Uterus (tissue), 4 donors: ENCODE measurements at places on chromosomes 12 and 14. TPM values are rescaled to one million over a fixed set of nuclear protein-coding genes. Genes with fewer than 3 reads are reported as not detected.

DNA sequence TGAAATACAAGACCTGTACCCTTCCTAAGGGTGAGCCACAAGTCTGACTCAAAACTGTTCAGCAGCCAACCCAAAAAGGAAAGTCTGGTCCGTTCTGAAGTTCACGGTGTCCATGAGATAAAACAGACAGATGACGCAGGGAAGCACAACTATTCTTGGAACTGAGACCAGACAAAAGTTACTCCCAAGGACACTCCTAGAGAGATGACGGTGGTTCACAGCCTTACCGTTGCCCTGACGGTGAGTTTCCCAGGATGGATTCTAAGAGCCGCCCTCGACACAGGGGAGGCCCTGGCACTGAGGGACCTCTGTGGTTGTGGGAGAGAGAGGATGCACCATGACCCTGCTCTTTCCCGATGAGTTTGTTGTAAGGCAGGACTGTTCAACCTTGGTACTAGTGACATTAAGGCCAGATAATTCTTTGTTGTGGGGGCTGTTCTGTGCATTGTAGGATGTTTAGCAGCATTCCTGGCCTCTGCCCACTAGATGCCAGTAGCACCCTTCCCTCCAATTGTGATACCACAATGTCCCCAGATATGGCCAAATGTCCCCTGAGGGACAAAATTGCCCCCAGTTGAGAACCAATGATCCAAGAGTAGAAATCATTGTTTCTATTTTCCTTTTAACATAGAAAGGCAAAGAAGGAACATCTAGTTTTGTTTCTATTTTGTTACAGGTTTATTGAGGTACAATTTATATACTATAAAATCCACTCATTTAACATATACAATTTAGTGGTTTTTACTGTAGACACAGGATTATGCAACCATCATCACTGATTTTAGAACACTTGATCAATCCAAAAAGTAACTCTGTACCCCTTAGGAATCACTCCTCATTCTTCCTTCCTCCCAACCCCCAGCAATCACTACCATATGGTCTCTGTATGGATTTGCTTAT is 23.0 kb downstream of the OR10P1 start:
- peak overlapping the region; percentile 37 for H3K27ac ChIP-seq
- H3K4me3 ChIP-seq, result no peak overlapping the region
- no peaks in the 10 kb centered on the region for H3K27me3 ChIP-seq
- H3K36me3 ChIP-seq, result no peaks in the 10 kb centered on the region
- no peaks in the 10 kb centered on the region for H3K4me1 ChIP-seq

DNA sequence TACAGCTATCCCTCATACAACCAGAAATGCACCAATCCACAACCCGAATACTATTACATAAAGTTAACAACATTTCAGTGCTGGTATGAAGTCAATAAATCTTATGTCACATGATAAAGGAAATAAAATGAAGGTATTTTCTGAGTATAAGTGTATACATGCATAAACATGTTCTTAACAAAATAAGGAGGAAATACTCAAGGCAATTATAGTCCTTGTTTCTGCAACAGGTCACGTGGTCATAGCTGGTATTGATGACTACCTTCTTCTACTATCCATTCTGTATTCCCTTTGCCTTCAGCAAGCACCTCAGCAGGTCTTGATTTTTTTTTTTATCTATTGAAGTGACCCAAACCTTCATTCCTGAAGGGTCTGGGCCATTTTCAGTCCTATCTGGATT is 675.6 kb downstream of the RPL10L start:
- no peaks in the 10 kb centered on the region for H3K4me1 ChIP-seq
- no peaks in the 10 kb centered on the region for H3K27me3 ChIP-seq
- no peak overlapping the region for H3K4me3 ChIP-seq
- no peaks in the 10 kb centered on the region for H3K36me3 ChIP-seq

GRCh38 chr12:121767525-121768016 is 25.9 kb downstream of the RHOF start:
- no peaks in the 10 kb centered on the region for H3K36me3 ChIP-seq
- H3K4me1 ChIP-seq, result peaks cover 6% of the 10 kb centered on the region
- no peaks in the 10 kb centered on the region for H3K27me3 ChIP-seq
- DNase-seq, result peak; percentile 66
- H3K4me3 ChIP-seq, result no peak overlapping the region

DNA sequence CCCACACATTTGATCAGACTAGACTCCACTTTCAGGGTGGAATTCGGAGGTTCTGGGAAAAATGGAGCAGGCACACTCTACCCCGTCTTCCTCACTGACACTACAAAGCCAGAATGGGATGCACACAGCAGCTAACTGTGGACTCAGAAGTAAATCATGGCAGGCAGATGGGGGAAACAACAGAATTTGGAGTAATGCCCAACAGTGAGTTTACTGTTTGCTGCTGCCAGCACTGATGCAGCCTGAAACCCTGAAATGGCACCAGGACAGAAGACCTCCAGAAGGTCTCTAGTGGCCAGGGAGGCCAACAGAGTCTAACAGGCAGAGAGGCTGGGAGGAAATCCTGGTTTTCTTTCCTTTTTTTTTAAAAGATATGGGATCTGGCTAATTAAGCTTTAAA is 24.6 kb downstream of the KCTD10 start:
- H3K27me3 ChIP-seq, result no peaks in the 10 kb centered on the region
- peaks cover 4% of the 10 kb centered on the region for H3K4me1 ChIP-seq
- no peak for DNase-seq
- H3K36me3 ChIP-seq, result no peaks in the 10 kb centered on the region
- no peak overlapping the region for H3K4me3 ChIP-seq

DNA sequence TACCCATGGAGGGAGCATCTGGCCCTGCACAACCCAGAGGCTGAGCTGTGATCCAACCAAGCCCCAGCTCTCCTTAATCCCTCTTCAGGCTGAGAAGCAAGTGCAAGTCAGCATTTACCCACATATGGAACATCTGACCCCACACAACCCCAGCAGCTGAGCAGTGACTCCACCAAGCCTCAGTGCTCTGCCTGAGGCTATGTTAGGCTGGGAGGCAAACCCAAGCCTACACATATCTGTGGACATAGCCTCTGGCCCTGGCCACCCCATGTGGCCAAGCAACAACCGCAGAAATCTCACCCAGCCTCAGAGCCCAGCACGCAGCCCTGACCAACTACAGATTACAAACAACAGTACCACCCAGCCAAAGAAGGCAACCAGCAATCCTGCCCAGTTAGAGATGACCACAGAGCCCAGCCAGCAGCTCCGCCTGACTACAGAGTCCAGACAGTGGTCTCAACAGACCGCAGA is 142.8 kb downstream of the NUAK1 start:
- no peaks in the 10 kb centered on the region for H3K27me3 ChIP-seq
- H3K36me3 ChIP-seq, result no peaks in the 10 kb centered on the region
- no peak for DNase-seq
- no peaks in the 10 kb centered on the region for H3K4me1 ChIP-seq
- H3K27ac ChIP-seq, result no peak overlapping the region

DNA sequence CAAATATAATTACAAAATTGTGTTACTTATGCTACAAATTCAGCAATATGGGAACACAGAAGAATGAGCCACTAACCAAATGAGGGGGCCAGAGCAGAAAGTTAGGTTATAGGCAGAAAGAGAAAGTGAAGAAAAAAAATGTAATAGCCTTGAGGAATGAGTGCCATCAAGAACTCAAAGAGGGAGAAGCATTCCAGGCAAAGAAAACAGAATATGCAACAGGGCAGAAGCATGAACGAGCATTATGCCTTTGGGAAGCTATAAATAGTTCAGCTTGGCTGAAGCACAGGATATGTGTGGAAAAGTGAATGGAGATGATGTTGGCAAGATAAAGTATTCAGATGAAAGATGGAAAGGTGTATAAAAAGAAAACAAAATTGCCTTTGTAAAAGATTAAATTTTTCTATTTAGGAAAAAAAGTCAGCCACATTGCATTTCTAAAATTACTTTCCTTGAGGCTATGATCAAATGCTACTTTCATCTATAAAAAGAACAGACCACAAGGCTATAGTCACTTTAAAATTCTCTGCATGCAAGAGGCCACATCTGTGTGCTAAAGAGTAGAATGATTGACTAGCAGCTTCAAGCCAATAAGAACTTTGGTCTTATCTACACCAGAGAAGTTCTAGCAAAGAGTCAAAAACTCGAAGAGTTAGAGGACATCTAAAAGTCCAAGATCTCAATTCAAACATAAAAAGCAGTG is 193.6 kb upstream of the GARIN6 start:
- H3K27ac ChIP-seq, result no peak overlapping the region
- H3K27me3 ChIP-seq, result no peaks in the 10 kb centered on the region
- H3K4me1 ChIP-seq, result no peaks in the 10 kb centered on the region

GRCh38 chr12:46585854-46586621 is 213.5 kb upstream of the SLC38A2 start:
- no peaks in the 10 kb centered on the region for H3K27me3 ChIP-seq
- no peaks in the 10 kb centered on the region for H3K36me3 ChIP-seq
- no peaks in the 10 kb centered on the region for H3K4me1 ChIP-seq
- DNase-seq, result no peak

- H3K4me3 ChIP-seq, result no peak overlapping the region
- no peak overlapping the region for H3K27ac ChIP-seq
- no peak for DNase-seq
Measured at GRCh38 chr12:124821252-124822200, 42.1 kb downstream of the SCARB1 start.

The BCDIN3D gene
- total RNA-seq, result 2.7 TPM

The IRAK3 gene
- total RNA-seq, result 29.1 TPM

The TRIM9 gene
- total RNA-seq, result 7.6 TPM

The PLD4 gene
- not detected for total RNA-seq

The TBX3 gene
- 74.7 TPM for total RNA-seq
